SK-MEL-5 (cell line): ENCODE measurements at places on chromosomes 4 and X. TPM values are rescaled to one million over a fixed set of nuclear protein-coding genes. Genes with fewer than 3 reads are reported as not detected.
A peak's percentile ranks its signal among the peaks of the same experiment; 100 is the strongest.

GRCh38 chr4:37802068-37802666 lies 24.3 kb upstream of the PGM2 start:
- peak; percentile 84 for DNase-seq

GRCh38 chr4:48752726-48753125 lies 27.4 kb downstream of the FRYL start:
- no peak for DNase-seq

DNA sequence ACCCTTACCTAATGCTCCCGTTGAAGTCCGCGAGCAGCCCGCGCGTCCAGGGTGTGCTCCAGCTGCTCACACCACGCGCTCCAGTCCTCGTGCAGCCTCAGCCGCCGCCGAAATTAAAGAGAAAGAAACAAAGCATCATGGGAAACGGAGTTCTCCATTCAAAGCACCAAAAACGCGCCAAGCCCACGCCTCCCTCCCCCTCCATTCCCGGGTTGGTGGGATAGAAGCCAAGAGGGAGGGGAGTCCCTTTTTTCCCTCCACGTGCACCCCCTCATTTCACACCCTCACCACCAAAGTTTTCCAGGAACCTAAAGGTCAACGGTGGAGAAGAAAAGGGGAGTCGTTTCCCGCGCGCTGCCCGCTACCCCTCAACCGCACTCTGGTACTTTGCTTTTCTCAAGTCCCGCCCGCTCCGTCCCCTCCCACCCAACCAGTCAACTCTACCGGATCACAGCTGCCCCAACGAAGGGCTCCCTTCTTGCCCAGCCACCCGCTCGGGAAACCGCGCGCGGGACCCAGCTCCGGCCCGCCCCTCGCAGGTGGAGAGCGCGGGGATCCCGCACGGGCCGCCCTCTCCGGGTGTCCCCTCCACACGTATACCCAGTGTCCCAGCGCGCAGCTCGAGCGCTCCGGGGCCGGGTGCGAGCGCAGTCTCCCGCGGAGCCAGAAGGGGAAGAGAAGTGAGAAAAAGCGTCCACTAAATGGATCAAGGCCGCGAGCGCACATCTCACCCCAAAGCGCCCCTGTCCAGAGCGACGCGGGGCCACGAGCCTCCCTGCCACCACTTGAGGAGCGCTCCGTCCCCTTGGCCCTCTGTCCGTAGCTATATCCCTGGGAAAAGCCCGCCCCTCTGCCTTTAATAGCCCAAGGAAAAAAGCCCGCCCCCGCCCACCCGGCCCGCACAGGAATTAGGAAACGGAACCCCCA lies 65.1 kb upstream of the CCDC160 start:
- DNase-seq = no peak

DNA sequence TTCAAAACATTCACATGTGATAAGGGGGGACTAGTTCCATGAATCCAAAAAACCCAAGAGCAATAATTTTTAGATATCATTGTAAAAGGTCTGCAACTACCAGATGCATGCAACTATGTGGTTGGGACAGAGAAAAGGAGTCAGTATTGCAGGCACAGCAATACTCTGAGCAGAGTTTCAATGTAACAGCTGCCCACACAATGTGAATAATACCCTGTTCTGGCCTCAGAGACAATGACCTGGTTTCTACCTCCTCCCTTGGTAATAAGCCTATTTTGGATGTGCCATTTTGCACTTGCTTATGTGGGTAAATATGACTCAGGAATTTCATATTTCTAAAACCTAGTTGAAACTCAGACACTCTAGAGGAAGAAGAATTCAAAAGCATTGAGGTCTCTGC lies 194.8 kb upstream of the RASGEF1B start:
- DNase-seq = no peak

GRCh38 chrX:26651755-26652154 lies 435.8 kb downstream of the MAGEB5 start:
- peak; percentile 43 for DNase-seq

The PARM1 gene
- total RNA-seq = not detected in 2 replicates

- DNase-seq = no peak
Observed at GRCh38 chr4:78493731-78494130, 57.8 kb upstream of the ANXA3 start.

The GPR119 gene
- total RNA-seq = not detected in 2 replicates

The GC gene
- not detected in 2 replicates for total RNA-seq

The TMPRSS11E gene
- total RNA-seq = 0.08 and 0.27 TPM in 2 replicates

The PSAPL1 gene
- not detected in 2 replicates for total RNA-seq

The KCTD8 gene
- not detected in 2 replicates for total RNA-seq

DNA sequence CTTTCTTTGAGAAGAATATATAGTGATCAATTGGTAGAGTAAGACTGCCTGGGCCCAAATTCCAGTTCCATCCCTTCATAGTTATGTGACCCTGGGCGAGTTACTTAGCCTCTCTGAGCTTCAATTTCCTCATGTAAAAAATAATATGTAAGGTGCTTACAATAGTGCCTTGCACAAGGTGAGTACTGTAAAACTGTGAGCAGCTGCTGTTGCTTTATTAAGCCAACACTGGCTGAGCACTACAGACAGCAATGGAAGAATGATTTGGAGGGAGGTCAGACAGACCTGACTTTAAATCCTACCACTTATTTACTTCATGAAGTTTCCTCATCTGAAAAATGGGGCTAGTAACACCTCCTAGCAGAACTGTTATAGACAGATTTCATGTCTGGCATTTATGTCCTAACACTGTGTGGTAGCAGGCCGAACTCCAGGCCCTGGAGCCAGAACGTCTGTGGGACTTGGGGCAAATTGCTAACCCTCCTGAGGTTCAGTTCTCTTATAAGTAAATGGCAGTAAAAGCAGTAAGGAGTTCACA lies 53.8 kb downstream of the RNF150 start:
- no peak for DNase-seq

DNA sequence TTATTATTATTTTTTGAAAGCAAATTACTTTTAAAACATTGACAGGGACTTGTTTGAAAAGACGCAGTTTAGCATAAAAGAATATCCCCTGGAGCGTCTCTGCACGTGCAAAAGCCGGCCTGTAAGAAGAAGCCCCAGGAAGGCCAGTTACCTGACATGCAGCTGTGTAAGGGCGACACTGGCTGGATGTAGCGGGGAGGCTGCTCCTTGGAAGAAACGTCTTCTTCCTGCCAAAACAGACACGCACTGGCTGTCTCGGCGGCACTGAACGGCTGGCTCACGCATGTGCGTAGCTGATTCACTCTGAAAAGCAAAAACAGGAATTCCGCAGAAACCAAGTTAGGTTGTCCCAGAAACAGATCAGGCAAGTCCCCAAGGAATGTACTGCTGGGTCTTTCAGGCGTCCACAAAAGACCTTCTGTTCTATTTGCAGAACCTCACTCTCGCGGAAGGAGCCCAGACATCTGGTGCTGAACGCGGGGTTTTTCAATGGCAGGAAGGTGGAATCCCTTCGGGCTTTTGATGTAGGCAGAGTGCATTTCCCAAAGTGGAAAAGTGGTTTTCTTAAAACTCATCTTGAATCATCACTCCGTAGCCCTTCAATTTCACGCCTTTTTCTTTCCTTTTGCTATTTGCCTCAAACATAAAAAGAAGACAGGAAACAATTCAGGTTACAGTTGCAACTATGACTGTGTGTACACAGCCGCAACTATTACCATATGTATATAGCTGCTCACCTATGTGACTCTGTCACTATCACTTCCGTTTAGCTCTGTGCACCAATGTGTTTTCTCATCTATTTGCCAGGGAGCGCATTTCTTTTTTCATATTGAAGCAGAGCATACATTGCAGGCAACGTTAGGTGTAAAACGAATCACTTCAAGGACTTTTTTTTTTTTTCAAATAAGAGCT lies 38.1 kb upstream of the ARSH start:
- peak; percentile 89 for DNase-seq

DNA sequence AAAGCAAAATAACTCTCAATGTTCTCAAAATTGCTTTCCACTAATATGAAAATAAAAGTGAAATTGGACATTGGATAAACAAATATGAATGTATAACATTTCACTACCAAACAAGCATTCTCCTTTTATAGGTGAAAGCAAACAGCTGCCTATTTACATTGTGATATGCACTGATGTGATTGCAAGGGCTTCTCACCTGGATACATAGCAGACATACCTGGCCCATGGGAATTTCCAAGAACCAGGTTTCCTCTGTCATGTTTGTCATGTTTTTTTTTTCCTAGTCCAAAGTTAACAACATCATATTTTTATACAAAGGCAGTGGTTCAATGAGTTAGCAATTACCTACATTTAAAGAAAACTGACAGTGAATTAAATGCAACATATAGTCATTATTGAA lies 228.5 kb downstream of the ANKRD50 start:
- DNase-seq = no peak

The TEX13D gene
- total RNA-seq = 0.45 TPM in 1 of 2 replicates, not detected in the other

- no peak for DNase-seq
Observed at GRCh38 chrX:155679715-155680114, 67.0 kb upstream of the TMLHE start.

The OPRPN gene
- total RNA-seq = not detected in 2 replicates

- DNase-seq = no peak
Observed at GRCh38 chr4:112736718-112737135, 99.8 kb downstream of the LARP7 start.

GRCh38 chr4:170089274-170089667 lies 485 bp downstream of the AADAT start:
- peak; percentile 71 for DNase-seq

GRCh38 chr4:161525121-161525520 lies 638.7 kb downstream of the FSTL5 start:
- DNase-seq = no peak

The ART3 gene
- 8.5 and 9.7 TPM in 2 replicates for total RNA-seq

The NAP1L5 gene
- total RNA-seq = 10.8 and 14.0 TPM in 2 replicates

DNA sequence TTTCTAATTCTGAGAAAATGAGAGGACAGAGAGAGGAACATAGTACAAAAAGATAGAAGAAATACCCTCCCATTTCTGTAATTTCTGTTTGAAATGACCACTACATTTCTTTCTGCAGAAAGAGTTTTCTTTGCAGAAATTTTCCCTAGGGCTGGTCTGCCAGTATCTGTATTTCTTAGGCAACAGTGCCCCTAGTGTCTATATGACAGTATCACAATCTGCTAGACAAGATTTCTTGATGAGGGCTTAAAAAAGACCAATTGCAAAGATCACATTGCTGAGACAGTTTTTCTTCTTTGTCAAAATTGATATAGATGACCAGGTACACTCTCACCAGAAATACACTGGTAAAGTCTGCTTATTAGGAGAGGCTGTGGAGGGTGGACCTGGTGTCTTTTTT lies 81.0 kb upstream of the ZDHHC15 start:
- DNase-seq = peak; percentile 47
